ENCODE measurements at places on chromosomes 12 and 14.
A peak's percentile ranks its signal among the peaks of the same experiment; 100 is the strongest.

GRCh38 chr14:39307815-39308214 is 74.1 kb downstream of the MIA2 start:
- no peaks in the 10 kb centered on the region for H3K27me3 ChIP-seq
- H3K4me3 ChIP-seq: no peak overlapping the region
- H3K27ac ChIP-seq: no peak overlapping the region
- DNase-seq: no peak
- H3K4me1 ChIP-seq: no peaks in the 10 kb centered on the region

GRCh38 chr14:82009076-82009475 is 475.4 kb upstream of the SEL1L start:
- no peaks in the 10 kb centered on the region for H3K36me3 ChIP-seq
- no peak overlapping the region for H3K27ac ChIP-seq
- H3K27me3 ChIP-seq: no peaks in the 10 kb centered on the region
- no peak overlapping the region for H3K4me3 ChIP-seq
- no peaks in the 10 kb centered on the region for H3K4me1 ChIP-seq
- peak; percentile 49 for DNase-seq

DNA sequence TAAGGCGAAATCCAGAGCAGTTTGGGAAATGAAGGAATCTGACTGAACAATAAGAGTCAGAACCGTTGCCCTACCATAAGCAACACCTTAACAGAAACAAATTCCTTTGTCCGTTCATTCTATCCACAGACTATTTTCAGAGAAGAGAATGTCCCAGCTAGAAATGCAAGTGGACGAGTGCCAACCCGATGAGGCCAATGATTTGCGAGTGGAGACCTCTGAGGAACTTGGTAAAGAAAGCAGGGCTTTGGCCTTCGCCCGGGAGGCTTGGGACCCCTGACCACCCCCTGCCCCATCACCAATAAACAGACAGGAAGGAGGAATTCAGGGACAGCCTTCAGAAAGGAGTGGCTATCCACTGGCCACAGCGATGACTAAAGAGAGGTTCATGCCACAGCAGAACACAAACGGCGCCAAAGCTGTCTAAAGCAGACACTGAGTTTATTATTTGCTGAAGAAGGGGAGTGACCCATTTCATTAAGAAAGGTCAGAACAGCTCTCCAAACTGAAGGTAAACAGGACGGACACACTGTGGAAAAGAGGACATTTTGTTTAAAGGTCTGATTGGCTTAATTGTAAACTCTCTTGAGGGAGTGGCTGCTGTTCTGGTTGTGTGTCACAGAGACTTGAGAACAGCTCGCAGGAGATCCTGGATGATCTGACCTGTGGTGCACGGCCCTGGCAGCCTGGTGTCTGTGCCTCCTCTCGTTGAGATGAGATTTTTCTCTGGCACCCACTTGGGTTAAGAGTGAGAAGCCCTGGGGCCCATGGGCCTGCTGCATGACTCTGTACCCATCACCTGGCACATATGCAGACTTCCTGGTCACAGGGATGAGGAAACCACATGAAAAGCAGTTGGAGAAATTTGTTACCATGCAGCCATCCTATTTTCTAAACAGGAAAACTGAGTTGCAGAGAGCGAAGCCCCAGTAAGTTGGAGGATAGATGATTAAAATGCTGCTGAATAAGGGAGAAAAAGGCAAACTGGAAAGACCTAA is 142.0 kb upstream of the PZP start:
- no peak overlapping the region for H3K4me3 ChIP-seq
- no peak for DNase-seq
- no peak overlapping the region for H3K27ac ChIP-seq
- H3K4me1 ChIP-seq: no peaks in the 10 kb centered on the region
- no peaks in the 10 kb centered on the region for H3K36me3 ChIP-seq

GRCh38 chr12:127487031-127487430 is 779.9 kb upstream of the TMEM132C start:
- no peaks in the 10 kb centered on the region for H3K27me3 ChIP-seq
- no peaks in the 10 kb centered on the region for H3K4me1 ChIP-seq
- no peak overlapping the region for H3K27ac ChIP-seq
- H3K36me3 ChIP-seq: no peaks in the 10 kb centered on the region
- no peak for DNase-seq

DNA sequence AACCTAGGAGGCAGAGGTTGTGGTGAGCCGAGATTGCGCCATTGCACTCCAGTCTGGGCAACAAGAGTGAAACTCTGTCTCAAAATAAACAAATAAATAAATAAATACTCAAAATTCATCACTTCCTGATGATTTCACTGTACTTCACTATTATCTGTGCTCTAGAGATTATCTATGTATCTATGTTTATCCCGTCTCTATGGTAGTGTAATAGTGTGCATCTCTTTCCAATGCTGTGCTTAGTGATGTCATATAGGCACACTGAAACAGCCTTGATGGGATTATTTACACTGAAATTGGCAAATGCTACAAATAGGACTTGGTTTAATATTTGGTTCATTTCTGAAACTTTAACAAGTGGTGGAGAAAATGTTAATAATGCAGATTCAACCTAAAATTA is 6.5 kb downstream of the CAPS2 start:
- no peaks in the 10 kb centered on the region for H3K27me3 ChIP-seq
- no peaks in the 10 kb centered on the region for H3K36me3 ChIP-seq
- no peak for DNase-seq
- no peak overlapping the region for H3K27ac ChIP-seq
- H3K4me3 ChIP-seq: no peak overlapping the region
- no peaks in the 10 kb centered on the region for H3K4me1 ChIP-seq

DNA sequence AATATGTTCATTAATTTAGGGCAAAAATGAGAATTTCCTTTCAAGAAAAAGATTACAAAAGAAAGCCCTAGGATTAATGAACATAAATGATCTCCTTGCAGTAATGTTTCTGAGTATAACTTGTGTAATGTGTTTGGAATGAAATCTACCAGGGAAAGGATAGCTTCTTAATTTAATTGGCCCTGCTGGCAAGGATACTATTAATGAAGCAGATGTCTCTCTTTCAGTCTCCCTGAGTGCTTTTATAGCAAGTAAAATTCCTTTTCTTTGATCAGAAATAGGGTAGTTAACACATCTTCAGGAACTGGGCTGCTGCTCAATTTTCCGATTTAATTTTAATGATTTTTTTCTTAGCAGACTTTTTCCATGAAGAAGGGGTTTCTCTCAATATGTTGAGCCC is 379.4 kb upstream of the PDE3A start:
- no peaks in the 10 kb centered on the region for H3K36me3 ChIP-seq
- no peak for DNase-seq
- H3K27me3 ChIP-seq: no peaks in the 10 kb centered on the region
